ENCODE measurements at places on chromosomes 2 and 18.

GRCh38 chr18:39624961-39625360 lies 2059.4 kb upstream of the CELF4 start:
- DNase-seq = no peak

DNA sequence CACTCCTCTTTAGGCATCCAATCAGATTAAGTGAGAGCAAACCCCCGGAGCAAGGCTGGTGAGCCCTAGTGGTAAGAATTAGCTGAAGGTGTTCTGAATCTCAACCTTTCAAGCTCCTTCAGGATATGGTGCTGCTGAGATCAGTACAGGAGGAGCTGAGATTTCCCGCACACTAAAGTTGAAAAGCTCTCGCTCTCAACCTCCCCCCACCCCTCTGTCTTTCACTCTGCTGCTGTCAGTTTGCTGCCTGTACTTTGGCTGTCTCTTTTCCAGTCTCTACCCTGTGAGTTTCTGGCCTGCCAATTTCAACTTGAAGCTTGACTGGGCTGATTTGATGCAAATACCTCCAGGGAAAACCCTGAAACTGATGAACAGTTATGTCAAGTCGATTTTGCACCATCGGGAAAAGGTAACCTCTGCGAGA lies 15.7 kb downstream of the ZEB2 start:
- no peak for DNase-seq

GRCh38 chr18:75129717-75130477 lies 79.0 kb downstream of the PTGR3 start:
- no peak for DNase-seq

DNA sequence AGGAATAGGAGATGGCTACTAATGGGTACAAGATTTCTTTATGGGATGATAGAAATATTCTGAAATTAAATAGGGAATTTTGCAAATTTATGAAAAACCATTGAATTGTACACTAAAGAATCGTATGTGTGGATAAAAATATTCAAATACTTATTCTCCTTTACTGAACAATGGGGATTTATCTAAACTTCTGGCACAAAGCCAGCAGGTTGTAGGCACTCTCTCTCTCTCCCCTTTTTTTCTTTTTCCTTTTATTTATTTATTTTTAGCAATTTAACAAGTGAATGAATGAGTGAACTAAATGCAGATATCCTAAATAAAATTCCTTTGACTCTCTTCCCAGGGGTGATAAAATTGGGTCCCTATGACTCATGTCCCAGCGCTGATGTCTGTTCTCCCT lies 21.9 kb upstream of the SCYGR2 start:
- DNase-seq = no peak

- DNase-seq = no peak
Observed at GRCh38 chr2:28687171-28687570, 64.5 kb upstream of the PPP1CB start.

Measured in GOT3 (cell line).